ENCODE measurements at places on chromosomes 2 and 18. TPM values are rescaled to one million over a fixed set of nuclear protein-coding genes. Genes with fewer than 3 reads are reported as not detected.

GRCh38 chr2:195488567-195488966, 168.5 kb upstream of the SLC39A10 start:
- no peak for DNase-seq

- peak; percentile 17 for DNase-seq
Observed at GRCh38 chr2:12807907-12808810, 91.4 kb downstream of the TRIB2 start.

CEP76 gene
- total RNA-seq = 9.7 TPM

DNA sequence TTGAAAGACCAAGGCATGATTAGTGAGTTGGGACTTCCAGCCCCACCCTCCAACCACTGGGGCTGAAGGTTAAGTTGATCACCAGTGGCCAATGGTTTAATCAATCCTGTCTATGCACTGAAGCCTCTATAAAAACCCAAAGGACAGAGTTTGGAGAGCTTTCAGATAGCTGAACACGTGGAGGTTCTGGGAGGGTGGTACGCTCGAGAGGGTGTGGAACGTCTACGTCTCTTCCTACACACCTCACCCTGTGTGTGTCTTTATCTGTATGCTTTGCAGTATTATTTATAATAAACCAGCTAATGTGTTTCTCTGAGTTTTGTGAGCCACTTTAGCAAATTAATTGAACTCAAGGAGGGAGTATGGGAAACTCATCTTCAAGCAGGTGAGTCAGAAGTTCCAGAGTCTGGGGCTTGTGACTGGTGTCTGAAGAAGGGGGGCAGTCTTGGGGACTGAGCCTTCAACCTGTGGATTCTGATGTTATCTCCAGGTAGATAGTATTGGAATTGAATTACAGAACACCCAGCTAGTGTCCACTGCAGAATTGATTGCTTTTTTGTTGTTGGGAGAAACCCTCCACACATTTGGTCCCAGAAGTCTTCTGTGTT, 20.3 kb downstream of the ACTR3 start:
- no peak for DNase-seq

GRCh38 chr2:17518212-17519154, at the start of gene RAD51AP2:
Gene RAD51AP2 (minus strand): TSS chr2:17518440. CDS start chr2:17518415, 25 bp downstream.
- peak; percentile 80 for DNase-seq

GRCh38 chr2:2175381-2176090, 155.5 kb downstream of the MYT1L start:
- DNase-seq = no peak

GRCh38 chr2:224538561-224539138, 46.5 kb downstream of the CUL3 start:
- DNase-seq = no peak

CD8B2 gene
- total RNA-seq = not detected

DNA sequence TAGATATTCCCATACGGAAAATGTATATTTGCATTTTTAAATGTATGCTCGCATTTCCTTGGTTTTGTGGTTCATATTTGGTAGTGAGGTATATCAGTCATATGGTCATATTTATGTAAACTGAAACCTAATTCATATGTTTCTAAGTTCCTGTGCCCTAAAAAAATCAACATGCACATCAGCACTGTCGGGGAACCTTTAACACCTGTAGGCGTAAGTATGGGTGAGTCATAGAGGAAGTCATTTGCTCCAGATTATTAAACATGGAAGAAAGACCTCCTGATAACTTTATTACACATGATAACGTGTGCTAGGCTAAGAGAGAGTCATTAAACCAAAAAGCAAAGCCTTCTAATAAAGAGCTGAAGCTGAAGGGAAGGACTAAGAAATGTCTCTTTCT, 437.7 kb downstream of the NRXN1 start:
- DNase-seq = no peak

PPP1R1C gene
- 0.29 TPM for total RNA-seq

SANBR gene
- 17.0 TPM for total RNA-seq

DNAH7 gene
- 2.9 TPM for total RNA-seq

DNA sequence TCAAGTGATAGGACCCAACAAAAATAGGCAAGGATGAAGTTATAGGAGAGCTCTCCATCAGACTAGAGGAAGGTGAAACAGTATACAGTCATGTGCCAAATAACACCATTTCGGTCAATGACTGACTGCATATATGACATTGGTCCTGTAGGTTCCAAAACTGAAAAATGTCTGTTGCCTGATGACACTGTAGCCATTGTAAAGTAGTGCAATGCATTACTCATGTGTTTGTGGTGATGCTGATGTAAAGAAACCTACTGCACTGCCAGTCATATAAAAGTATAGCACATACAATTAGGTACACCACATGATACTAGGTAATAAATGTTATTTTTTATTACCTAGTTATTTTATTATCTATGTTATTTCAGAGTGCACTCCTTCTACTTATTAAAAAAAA, 147.9 kb downstream of the GREB1L start:
- no peak for DNase-seq

- peak; percentile 39 for DNase-seq
Observed at GRCh38 chr2:216017365-216017764, 4.0 kb upstream of the MREG start.

DNA sequence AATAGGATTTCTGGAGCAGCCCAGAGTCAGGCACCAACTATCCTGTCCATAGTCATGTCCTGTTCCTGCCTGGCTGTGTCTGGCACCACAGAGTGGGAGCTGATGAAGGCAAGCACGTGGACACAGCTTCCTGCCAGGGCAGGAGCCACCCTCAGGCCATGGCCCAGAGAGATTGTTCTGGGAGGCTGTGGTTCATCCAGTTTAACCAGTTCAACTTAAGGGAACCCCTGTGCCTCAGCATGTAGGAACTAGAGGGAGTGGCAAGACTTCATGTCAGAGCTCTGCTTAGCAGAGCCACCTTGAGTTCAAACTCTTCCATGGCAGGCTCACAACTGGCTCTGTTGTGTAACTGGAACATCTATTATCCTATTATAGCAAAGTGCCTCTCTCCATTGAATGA, 73.2 kb upstream of the NCKAP5 start:
- DNase-seq = peak; percentile 42

ADAM23 gene
- total RNA-seq = 0.29 TPM

SLC9A2 gene
- under 0.01 TPM for total RNA-seq

SIX2 gene
- 14.8 TPM for total RNA-seq

DNA sequence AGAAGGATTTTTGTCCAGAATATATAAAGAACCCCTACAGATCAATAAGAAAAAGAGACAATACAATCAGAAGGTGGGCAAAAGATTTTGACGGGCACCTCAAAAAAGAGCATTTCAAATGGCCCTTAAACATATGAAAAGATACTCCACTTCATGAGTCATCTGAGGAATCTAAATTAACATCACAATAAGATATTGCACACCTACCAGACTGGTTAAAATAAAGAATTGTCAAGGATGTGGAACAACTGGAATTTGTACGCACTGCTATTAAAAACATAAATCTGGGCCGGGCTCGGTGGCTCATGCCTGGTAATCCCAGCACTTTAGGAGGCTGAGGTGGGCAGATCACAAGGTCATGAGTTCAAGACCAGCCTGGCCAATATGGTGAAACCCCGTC, 17.0 kb upstream of the NCOA1 start:
- DNase-seq = no peak

GRCh38 chr2:107323946-107324565, 438.1 kb upstream of the ST6GAL2 start:
- DNase-seq = no peak

ABCG8 gene
- total RNA-seq = not detected

DNA sequence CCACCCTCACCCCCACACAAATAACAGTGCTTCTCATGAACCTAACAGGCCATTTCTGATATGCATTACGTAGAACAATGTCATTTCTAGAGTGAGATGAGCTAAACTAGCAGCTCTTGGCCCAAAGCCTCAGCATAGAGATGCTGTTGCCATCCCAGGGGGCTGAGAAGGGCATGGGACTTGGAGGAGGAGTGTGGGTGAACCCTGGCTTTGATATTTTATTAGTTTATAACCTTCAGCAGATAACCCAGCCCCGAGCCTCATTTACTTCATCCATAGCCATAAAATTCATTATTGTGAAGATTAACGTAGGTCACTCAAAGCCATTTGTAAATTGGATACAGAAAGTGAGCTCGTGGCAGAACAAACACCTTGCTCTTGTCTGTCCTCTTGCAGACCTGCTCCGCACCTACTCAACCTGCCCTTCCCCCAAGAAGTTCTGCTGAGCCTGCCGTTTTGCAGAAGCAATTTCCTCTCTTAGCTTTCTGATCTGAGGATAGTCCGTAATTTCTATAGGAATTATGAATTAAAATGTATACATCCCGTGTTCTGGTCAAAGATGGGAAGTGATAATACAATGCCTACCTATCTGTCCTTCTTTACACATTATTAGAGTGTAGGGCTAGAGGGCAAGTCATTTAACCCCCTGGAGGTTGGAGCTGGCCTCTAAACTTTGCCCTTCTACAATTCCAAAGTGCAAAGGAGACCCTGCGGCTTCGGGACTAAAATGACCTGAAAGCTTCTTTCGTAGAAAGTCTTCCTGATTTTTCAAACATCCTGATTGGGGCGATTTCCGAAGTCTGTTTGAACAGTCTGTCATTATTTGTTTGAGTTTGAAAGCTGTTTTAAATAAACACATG, 187.4 kb downstream of the BCL2 start:
- DNase-seq = no peak

- DNase-seq = peak; percentile 85
Observed at GRCh38 chr2:31440764-31441163, 26.2 kb upstream of the XDH start.

- DNase-seq = peak; percentile 72
Observed at GRCh38 chr2:207352978-207353671, 176.6 kb upstream of the CREB1 start.

DNA sequence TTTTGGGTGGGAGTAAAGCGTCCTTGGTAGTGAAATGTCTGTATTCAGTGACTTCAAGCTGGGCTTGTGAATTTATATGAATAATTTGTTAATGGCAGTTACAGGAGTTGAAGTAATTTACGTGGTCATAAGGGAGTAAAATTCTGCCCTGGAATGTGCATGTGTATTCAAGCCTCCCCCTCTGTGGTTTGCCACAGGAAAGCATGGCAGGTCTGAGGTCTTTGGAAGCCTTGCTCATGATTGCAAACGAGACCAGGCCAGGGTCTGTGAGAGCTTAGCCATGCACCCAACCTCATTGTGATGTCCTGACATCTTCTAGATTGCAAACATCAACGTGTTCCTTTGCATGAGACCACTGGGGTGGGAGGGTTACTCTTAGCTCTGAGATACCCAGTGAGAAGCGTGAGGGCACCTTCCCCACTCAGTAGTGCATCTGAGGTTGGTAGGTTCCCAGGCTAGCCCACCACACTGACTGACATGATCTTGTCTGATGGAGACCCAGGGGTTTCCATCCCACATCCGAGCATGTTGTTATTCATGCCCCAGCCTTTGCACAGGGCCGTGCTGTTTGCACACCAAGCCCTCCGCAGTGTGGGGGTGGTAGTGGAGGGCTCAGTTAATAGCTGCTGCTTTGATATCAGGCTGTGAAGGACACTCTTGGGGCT, 216.5 kb downstream of the KLHL29 start:
- no peak for DNase-seq

DNA sequence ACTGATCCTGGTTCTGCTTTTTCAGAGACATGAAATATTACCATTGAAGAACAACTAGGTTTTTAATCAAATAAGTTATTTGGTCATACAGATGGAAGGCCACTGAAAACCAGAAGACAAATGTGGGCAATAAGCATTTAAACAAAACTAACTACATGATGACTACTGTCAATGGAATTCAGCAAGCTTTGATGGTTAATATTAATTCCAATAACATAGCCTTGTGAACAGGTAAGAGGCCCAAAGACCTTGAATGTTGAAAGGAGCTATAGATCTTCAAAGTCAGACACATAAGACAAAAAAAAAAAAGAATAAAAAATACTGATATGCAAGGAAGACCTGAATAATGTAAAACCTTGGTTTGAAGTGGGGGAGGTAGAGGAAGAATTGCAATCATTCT, 1955.6 kb upstream of the CELF4 start:
- no peak for DNase-seq

ANKRD62 gene
- total RNA-seq = not detected

DNA sequence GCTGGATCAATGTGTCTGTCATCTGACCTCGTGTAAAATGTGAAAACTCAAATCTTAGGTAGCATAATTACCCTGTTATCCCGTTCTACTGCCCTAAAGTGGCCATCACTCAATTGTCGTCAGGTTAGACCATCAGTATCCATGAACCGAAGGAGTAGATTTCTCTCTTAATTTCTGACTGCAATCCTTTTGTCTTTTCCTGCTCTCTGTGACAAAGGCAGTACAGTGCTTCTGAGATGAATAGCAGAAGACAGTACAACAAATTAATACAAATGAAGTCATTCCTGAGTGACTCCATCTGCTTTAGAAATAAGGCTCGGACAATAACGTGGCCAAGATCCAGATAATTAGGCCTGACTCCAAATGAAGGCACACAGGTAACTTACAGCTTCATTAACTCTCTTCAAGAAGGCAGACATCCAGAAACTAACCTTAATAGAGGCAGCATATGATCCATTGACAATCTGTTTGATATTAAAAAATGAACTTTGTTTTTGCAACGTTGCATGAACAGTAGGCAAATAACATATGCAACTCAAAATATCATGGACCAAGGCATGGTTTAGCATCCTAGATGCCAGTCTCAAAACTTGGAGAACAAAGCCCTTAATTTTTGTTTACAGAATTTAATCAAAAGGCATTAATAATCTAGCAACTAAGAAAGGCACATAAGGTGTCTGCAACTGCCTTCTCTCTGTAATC, 96.7 kb upstream of the CDH20 start:
- no peak for DNase-seq

GRCh38 chr18:8507915-8508705, 101.1 kb upstream of the RAB12 start:
- peak; percentile 61 for DNase-seq

CDCA7 gene
- total RNA-seq = 1.1 TPM

GCG gene
- not detected for total RNA-seq

DNA sequence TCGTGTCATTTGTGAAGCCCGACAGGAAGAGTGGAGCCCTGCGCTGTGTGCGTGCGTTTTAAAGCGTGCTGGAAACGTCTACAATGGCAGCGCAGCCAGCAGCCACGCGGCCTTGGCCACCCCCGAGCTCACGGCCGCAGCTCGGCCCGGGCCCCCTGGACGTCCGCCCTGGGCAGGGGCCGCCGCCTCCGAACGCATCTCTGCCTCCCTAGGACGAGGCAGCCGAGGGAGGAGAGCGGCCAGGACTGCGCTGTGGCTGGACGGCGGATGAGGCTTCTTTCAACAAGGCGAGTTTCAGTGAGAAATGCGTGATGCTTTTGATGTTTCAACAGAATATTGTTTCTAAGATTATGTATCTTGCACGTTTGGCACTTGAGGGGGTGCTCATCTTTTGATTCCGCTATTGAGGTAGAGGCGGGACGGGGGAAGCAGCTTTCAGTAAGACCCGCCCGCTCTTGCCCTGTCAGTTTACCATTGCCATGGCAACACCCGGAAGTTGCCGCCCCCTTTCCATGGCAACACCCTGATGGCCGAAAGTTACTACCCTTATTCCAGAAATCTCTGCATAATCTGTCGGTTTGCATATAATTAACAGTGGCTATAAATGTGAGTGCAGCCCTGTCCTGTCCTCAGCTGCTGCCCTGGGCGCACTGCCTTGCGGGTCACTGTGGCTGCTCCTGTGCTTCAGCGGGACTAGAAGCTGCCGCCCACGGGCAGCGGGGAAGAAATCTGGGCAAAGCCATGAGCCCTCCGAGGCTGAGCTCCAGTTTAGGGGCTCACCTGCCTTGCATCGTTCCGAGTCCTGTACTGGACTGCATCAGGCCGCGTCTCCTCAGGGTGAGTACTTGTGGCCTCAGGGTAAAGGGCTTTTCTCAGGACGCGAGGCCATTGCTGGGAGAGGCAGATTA, 38.6 kb downstream of the ADNP2 start:
- peak; percentile 92 for DNase-seq
